ENCODE measurements at places on chromosomes 1 and 21.

DNA sequence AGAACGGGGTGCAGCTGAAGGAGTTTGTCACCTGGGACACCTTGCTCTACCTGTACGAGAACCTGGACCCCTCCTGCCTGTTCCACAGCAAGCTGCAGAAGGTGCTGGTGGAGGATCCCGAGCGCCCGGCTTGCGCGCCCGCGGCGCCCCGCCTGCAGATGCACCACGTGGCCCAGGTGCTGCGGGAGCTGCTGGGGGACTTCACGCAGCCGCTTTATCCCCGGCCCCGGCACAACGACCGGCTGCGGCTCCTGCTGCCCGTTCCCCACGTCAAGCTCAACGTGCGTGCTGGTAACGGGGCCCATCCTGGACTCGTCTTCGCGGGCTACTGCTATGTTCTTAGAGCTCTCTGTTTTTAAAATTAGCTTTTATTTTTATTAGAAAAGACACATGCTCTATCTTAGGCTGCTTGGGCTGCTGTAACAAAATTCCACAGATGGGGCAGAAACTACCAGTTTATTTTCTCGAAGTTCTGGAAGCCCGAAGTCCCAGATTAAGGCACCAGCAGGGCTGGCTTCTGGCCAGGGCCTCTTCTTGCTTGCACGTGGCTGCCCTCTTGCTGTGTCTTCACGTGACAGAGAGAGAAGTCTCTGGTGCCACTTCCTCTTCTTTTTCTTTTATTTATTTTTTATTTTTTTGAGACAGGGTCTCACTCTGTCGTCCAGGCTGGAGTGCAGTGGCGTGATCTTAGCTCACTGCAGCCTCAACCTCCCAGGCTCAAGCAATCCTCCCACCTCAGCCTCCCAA is 38.1 kb downstream of the TRPM2 start:
- DNase-seq: peak; percentile 33

- DNase-seq: no peak
Observed at GRCh38 chr1:50112193-50112592, 3.5 kb downstream of the ELAVL4 start.

- no peak for DNase-seq
Observed at GRCh38 chr1:228315945-228316588, 90.6 kb downstream of the TRIM11 start.

GRCh38 chr1:94125551-94126514 is 4.9 kb upstream of the ABCA4 start:
- no peak for DNase-seq

DNA sequence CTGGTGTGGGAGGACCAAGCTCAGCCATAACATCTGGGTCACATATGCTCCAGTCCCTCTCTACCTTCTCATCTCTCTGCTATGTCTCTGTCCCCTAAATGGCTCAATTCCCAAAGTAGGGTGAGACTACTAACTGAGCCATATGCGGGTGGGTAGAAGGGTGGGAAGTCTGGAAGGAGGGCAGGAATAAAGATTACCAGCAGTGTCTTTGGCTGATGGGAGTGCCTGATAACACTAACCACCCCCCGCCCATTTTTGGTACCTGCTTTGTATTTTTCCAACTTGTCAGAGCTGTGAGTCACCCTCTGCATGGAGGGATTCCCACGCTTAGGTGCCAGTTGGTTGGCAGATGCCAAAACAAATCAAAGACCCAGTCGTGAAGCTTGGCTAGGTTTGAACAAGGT is 14.9 kb upstream of the SSBP3 start:
- DNase-seq: no peak

DNA sequence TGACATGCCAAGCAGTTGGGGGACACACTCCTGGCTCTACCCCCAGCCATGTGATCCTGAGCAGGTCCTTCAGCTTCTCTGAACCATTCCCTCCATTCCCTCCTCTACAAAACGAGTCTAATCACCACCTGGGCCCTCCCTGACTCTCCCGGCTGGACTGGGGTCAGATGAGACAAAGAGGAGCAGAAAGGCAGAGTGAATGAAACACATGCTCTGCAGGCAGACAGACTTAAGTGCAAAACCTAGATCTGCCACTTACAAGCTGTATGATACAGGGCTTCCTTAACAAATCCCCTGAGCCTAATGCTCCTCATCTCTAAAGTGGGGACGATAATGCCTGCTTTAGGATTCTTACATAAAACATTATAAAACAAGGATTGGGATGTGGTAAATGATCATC is 17.3 kb downstream of the RIMS3 start:
- no peak for DNase-seq

DNA sequence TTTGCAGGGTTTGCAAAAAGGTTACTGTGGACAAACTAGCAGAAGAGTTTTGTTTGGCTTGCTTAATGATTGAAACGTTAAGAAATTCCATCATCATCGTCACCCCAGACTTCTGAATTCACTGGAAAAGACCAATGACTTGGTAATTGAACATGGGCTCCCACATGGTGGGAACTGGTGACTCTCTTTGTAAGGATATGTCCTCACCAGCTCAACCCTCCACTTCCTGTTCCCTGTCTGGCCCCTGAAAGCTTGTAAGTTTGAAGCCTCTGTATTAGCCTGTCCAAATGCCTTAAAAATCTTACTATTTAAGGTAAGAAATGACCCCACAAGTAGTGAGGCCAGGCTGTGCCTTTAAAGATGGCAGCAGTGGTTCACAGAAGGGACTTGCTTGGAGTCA is 9.7 kb downstream of the SYT6 start:
- no peak for DNase-seq

DNA sequence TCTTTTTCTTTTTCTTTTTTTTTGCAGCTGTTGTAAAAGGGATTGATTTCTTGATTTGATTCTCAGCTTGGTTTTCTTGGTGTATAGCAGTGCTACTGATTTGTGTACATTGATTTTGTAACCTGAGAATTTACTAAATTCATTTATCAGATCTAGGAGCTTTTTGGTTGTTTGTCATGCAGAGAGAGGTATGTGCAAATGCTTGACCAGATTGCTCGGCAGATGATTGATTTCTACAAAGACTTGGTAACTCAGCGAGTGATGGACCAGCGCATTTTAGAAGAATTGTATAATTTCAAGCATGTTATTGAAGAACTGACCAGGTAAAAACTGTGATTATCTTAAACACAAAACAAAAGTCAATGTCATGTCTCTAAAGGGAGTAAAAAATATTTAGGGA is 27.9 kb downstream of the AXDND1 start:
- DNase-seq: no peak

- DNase-seq: no peak
Observed at GRCh38 chr1:158153179-158153578, 27.5 kb upstream of the CD1D start.

GRCh38 chr1:19861034-19861433 is 21.2 kb upstream of the OTUD3 start:
- DNase-seq: no peak

DNA sequence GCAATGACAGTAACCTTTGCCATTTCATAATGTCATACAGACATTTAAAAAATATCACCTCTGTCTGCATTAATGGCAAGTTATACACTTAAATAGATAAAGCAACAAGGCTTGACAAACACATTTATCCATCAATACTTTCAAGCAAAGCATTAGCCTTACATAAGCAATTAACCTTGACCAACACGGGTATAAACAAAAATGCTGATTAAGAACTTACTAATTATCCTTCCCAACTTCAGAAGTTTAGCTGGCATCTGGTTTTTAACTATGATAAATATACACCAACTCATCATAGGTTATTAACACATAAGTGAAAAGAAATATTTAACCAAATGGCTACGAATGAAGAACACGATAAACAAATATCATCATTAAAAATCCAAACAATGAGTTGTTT is 188.5 kb downstream of the SMYD3 start:
- DNase-seq: no peak

DNA sequence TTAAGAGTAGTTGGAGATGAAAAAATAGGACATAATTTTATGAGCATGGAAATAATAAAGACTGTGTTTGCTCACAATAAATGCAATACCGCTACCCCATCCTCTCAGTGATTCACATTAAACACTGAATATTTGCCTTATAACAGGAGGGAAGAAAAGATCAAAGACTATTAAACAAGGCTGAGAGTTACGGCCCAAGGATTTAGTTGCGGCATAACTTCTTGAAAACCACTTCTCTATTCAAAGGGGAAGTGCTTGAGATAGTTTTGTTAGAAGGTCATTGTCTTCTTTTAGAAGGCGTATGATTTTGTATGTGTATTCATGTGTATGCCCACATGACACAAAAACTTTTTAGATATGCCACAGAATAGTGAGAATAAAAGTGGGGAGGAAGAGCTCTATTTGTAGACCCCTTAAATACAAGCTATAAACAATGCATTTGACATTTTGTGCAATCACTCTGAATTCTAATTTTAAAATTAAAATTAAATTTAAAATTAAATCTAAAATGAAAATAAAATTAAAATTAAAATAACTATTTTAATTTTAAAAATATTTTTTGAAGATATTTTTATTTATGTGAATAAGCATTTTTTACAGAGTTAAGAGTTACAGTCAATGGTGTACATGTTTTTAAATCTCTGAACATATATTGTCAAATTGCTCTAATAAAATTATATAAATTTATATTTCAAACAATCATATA is 986.6 kb upstream of the ADAMTS5 start:
- DNase-seq: no peak

GRCh38 chr1:50978144-50978851 is 8.3 kb downstream of the CDKN2C start:
- DNase-seq: peak; percentile 47

DNA sequence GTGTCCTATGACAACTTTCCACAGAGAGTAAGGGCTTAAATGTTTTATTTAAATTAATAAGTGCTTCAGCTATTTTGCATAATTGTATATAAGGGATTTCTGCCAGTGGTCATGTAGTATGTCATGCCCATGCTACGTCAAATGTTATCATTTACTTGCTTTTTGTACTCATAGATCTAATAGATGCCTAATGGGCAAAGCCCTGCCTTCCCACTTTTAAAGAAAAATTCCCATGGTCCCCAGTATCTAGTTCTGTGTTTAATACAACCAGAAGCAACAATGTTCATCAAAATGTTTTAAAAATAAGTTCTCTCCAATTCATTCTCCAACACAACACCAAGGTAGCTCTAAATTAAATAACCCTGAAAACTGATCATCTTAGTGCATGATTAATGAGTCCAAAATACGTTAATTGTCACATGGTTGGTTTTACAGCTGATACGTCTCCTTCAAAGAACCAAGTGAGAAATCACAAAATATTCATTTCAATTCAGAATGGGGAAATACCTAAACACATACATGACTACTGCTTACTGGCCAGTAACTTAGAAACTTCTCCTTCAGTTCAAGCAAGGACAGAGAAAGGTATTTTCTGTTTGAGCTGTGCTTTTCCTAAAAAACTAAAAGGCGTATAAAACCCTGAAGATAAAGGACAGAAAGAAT is 49.1 kb upstream of the SDC3 start:
- DNase-seq: no peak

DNA sequence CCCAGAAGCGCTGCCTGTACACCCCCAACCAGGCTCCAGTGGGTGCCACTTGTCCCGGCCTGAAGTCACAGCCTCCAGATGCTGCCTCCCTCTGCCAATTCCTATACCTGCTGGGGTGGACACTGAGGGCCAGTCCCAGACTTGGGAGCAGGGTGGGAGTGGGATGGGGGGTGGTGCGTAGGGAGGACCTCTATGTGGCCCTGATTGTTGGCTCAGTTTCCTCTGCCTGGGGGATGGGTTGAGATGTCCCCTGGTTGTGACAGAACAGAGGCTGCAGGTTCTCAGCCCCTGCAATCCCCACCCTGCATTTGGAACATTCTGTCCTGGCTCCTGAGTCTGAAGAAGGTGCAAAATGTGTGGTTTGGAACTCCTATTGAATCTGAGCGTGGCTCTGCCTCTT is 27.2 kb downstream of the RAB7B start:
- no peak for DNase-seq

DNA sequence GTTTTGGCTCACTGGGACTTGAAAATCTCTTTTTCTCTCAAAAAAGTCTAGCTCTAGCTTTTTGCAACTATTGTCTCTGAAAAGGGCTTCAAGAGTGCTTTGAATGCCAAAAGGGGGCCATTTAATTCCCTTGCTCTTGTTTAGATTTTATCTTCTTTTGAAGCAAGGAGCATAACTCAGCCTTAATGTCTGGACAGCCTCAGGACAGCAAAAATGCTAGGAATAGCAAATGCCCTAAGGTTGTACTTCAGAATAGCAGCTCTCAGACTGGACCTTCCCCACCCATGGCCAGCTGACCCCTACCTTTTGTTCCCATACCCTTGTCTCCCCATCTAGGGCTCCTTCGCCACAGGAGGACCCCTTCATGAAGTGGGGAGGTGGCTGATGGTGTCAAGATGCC is 121.4 kb downstream of the KCNK1 start:
- no peak for DNase-seq

DNA sequence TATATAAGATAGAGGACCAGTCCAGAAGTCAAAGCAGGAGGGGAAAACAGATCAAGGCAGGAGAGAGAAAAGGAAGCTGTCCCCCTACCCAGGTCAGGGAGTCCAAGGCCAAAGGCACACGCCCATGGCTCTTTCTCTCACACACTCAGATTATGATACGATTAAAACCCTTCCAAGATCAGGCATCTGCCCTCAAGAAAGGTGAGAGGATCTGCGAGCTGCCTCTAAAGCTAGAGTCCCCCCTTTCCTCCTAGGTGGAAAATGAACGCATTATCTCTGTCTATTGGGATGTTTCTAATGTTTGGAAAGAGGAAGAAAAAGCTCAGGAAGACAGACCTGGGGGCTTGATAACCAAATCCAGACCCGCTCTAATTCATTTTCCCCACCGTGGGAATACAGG is 7.6 kb downstream of the PAFAH2 start:
- DNase-seq: no peak

DNA sequence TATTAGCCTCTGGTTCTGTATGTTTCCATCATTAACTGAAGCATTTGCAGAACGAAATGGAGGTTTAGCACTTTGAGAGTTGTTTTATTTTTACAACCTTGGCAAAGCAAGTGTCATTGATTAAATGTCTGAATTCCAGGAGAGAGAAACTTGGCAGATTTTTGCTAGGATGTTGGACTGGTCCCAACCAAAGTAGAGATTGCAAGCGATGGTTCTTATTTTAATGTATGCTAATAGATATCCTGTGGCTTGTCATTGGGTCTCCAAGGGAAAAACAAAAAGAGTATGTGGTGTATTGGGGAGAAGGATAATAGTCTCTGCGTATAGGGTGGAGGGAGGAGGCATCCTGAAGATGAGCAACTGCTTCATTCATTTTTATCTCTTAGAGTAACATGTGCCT is 457.2 kb upstream of the RUNX1 start:
- DNase-seq: no peak

- DNase-seq: no peak
Observed at GRCh38 chr1:59107516-59107915, 189.4 kb upstream of the FGGY start.

All from hematopoietic multipotent progenitor cell treated with erythropoietin and hydrocortisone succinate and interleukin-3 and kit ligand, for 8 days (in vitro differentiated cells).